IMR-90 (cell line): ENCODE measurements at places on chromosomes 6 and 20. TPM values are rescaled to one million over a fixed set of nuclear protein-coding genes. Genes with fewer than 3 reads are reported as not detected.

GRCh38 chr20:6140947-6141346 lies 18.1 kb upstream of the FERMT1 start:
- no peak for DNase-seq
- no peak overlapping the region for H3K27ac ChIP-seq
- H3K4me3 ChIP-seq: no peak overlapping the region
- no peaks in the 10 kb centered on the region for H3K4me1 ChIP-seq
- no peaks in the 10 kb centered on the region for H3K36me3 ChIP-seq
- peaks cover 2% of the 10 kb centered on the region; the same call in 1 of the 2 replicates for H3K27me3 ChIP-seq

GRCh38 chr6:106981926-106982325 lies 7.4 kb upstream of the CD24 start:
- DNase-seq: no peak
- no peak overlapping the region for H3K4me3 ChIP-seq
- H3K27me3 ChIP-seq: peaks cover 14% of the 10 kb centered on the region

GRCh38 chr20:14410869-14411555 lies 73.6 kb upstream of the FLRT3 start:
- H3K36me3 ChIP-seq: no peaks in the 10 kb centered on the region
- H3K4me1 ChIP-seq: peaks cover 2% of the 10 kb centered on the region; the same call in 1 of the 2 replicates
- no peak for DNase-seq
- H3K27me3 ChIP-seq: no peaks in the 10 kb centered on the region
- H3K27ac ChIP-seq: no peak overlapping the region
- no peak overlapping the region for H3K4me3 ChIP-seq

GRCh38 chr6:89585154-89585553 lies 53.4 kb downstream of the LYRM2 start:
- no peaks in the 10 kb centered on the region for H3K4me1 ChIP-seq
- H3K36me3 ChIP-seq: no peaks in the 10 kb centered on the region
- H3K4me3 ChIP-seq: no peak overlapping the region
- peaks cover 3% of the 10 kb centered on the region for H3K27me3 ChIP-seq
- DNase-seq: no peak
- no peak overlapping the region for H3K27ac ChIP-seq

DNA sequence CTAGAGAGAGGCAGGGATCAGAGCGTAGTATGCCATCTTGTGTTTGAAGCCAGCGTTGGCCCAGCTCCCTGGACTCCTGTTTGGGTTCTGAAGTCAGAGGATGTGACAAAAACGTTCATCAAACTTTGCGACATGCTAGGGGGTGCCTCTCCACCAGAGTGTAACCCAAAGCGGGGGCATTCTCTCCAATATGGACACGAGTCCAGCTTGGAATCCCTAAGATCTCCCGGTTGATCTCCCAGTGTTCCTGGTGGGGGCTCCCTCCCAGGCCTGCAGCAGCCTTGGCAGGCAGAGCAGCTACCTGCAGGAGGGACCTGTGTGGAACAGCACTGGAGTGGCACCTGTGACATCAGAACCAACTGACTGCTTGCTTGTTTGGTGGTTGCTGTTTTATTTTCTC lies 218.8 kb upstream of the ECI2 start:
- no peak for DNase-seq
- H3K4me1 ChIP-seq: peaks cover 26% of the 10 kb centered on the region
- H3K27ac ChIP-seq: no peak overlapping the region
- no peaks in the 10 kb centered on the region for H3K36me3 ChIP-seq

- H3K4me1 ChIP-seq: peaks cover 3% of the 10 kb centered on the region; the same call in 1 of the 2 replicates
- H3K4me3 ChIP-seq: no peak overlapping the region
- H3K27me3 ChIP-seq: no peaks in the 10 kb centered on the region
- peaks cover 6% of the 10 kb centered on the region for H3K36me3 ChIP-seq
- DNase-seq: peak; percentile 75
These were observed 277.5 kb downstream of the PTPRK start for GRCh38 chr6:128242765-128243403.

- H3K27me3 ChIP-seq: no peaks in the 10 kb centered on the region
- no peaks in the 10 kb centered on the region for H3K4me1 ChIP-seq
- no peak overlapping the region for H3K4me3 ChIP-seq
- DNase-seq: no peak
These were observed 13.0 kb downstream of the UCKL1 start for GRCh38 chr20:63942969-63943807.

- no peaks in the 10 kb centered on the region for H3K4me1 ChIP-seq
- no peaks in the 10 kb centered on the region for H3K27me3 ChIP-seq
- no peak overlapping the region for H3K4me3 ChIP-seq
- DNase-seq: no peak
- H3K36me3 ChIP-seq: no peaks in the 10 kb centered on the region
- H3K27ac ChIP-seq: no peak overlapping the region
These were observed 56.1 kb downstream of the PHACTR3 start for GRCh38 chr20:59660471-59660870.

GRCh38 chr6:157586476-157587126 lies 205.6 kb downstream of the ZDHHC14 start:
- H3K4me1 ChIP-seq: no peaks in the 10 kb centered on the region
- no peaks in the 10 kb centered on the region for H3K36me3 ChIP-seq
- no peak overlapping the region for H3K27ac ChIP-seq
- no peak overlapping the region for H3K4me3 ChIP-seq
- DNase-seq: no peak
- no peaks in the 10 kb centered on the region for H3K27me3 ChIP-seq

DNA sequence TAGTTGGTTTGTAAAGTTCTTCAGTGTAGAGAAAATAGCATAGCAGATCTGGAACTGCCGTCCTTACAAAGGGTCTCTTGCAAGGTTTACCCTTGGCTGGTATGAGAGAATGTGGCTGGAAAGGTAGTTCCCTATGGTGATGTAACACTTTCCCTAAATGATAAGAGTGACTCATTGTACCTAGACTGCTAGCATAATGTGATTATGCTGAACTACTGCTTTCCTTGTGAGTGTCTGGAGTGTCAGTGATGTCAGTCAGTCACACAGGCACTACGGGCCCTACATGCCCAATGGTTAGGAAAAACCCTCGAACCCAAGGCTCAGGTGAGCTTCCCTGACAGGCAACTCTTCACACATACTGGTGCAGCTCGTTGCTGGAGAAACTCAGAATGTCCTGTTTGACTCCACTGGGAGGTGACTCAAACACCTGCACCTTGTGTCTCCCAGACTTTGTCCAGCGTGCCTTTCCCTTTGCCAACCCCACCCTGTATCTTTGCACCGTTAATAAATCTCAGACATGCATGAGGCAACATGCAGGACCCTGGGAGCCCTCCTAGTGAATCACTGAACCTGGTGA lies 28.4 kb upstream of the LY86 start:
- H3K36me3 ChIP-seq: no peaks in the 10 kb centered on the region
- H3K4me1 ChIP-seq: no peaks in the 10 kb centered on the region
- H3K27ac ChIP-seq: no peak overlapping the region
- no peak overlapping the region for H3K4me3 ChIP-seq

DNA sequence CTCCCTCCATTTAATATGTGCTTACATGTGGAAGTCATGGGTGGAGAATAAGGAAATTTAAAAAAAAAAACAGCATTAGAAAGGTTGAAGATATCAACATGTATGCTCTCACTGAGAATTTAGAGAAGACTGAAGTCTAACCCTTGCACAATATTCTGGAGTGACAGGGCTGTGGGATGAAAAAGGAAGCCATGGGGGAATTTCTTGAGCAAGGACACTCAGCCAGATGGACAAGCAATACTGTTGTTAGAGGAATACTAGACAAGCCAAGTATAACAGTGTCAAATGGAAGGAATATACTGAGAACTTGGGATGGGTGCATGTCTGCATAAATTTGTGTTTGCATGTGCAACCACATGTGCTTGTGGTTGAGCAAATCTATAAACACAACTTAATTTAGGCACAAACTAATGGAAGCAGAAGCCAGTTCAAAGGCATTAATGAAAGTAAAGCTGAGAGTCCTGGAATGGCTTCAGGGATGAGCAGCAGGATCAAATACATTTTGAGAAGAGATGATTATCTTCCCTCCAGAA lies 119.7 kb downstream of the ADGRB3 start:
- DNase-seq: no peak
- no peak overlapping the region for H3K27ac ChIP-seq
- no peaks in the 10 kb centered on the region for H3K36me3 ChIP-seq
- no peak overlapping the region for H3K4me3 ChIP-seq
- H3K4me1 ChIP-seq: no peaks in the 10 kb centered on the region
- H3K27me3 ChIP-seq: no peaks in the 10 kb centered on the region

OLIG3 gene
- not detected in 2 replicates for total RNA-seq

PFDN4 gene
- 14.9 and 83.9 TPM in 2 replicates for total RNA-seq

ZNF391 gene
- total RNA-seq: 0.18 and 0.28 TPM in 2 replicates

BMP7 gene
- total RNA-seq: not detected in 2 replicates

ETV7 gene
- under 0.01 and 0.18 TPM in 2 replicates for total RNA-seq

THBD gene
- total RNA-seq: under 0.01 TPM in 1 of 2 replicates, not detected in the other

LY6G5C gene
- total RNA-seq: 0.18 TPM in 1 of 2 replicates, not detected in the other

CRYBG1 gene
- total RNA-seq: 1.1 TPM in 2 replicates

THBS2 gene
- 101 and 113 TPM in 2 replicates for total RNA-seq
